ENCODE measurements at places on chromosomes 1 and 21.

GRCh38 chr1:162627662-162628296, 4.5 kb upstream of the DDR2 start:
- H3K36me3 ChIP-seq, result no peaks in the 10 kb centered on the region
- H3K4me3 ChIP-seq, result no peak overlapping the region
- H3K4me1 ChIP-seq, result peaks cover 15% of the 10 kb centered on the region
- H3K27me3 ChIP-seq, result no peaks in the 10 kb centered on the region

DNA sequence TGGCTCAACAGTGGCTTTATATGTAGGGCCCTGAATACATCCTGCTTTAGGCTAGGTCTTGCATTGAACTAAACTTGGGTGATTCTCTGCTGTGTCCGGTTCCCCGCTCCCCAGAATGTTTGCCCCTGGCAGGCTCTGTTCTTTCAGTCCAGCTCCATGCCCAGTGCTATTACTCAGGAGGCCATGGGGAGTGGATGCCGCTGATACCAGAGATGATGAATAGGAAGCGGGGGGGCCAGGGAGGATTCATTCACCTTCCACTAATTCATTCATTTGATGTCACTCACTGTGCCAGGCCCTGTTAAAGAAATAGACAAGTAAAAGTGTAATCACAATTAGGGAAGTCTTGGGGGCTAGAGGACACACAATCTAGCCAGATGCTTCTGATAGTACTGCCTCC, 83.8 kb downstream of the TMEM53 start:
- DNase-seq, result no peak
- H3K36me3 ChIP-seq, result no peaks in the 10 kb centered on the region
- peaks cover 44% of the 10 kb centered on the region for H3K27me3 ChIP-seq
- H3K4me3 ChIP-seq, result no peak overlapping the region
- no peak overlapping the region for H3K27ac ChIP-seq

DNA sequence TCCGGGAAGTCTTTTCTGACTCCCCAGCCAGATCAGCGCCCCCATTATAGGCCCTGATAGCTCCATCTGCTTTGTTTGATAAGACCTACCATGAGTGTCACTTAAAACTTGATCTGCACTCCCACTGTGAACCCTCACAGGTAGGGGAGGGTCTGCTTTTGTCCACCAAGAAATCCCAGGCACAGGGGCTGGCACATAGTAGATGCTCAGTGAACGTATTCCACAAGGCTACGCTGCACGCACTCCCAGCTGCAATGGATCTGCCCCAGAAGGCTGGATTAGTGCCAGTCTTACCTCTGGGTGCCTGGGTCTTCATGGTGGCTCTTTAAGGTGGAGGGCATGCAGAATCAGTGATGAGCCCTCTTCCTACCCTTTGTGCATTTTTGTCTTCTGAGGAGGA, 447.1 kb downstream of the PTPRU start:
- H3K4me1 ChIP-seq, result peaks cover 8% of the 10 kb centered on the region
- DNase-seq, result no peak

DNA sequence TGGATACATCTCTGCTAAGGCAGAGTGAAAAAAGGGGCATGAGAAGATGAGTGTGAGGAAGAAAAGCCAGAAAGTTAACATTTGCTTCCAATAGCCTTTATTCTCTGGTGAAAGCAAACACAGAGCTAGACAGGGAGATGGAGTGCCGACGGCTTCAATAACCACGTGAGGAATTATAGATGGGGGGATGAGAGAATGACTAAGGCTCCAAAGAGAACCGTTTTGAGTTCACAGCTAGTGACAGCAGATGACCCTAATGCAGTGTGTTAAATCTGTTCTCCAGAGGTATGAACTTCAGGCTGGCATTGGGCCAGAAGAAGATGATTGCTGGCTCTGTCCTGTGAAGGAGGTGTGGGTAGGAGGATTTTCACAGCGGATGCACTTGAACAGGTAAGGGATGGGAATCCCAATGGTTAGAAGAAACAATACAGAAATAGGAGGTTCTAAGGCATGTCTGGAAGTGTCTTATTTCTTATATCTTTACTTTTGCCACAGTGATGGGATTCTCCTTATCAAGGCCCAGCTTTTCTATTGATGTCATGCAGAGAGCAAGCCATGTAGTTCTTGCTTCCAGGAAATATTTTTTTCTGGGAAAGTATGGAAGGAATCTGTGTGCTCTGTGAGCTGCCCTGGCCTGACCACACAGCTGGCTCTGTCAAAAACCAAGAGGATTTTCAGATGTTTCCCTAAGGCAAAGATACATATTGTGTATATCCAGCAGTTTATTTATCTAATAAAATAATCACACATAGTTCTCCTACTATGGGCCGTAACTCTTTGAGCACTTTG, 573.8 kb downstream of the LTN1 start:
- H3K4me3 ChIP-seq, result no peak overlapping the region
- H3K27me3 ChIP-seq, result no peaks in the 10 kb centered on the region
- peaks cover 9% of the 10 kb centered on the region for H3K4me1 ChIP-seq
- H3K27ac ChIP-seq, result peak overlapping the region; percentile 94
- H3K36me3 ChIP-seq, result no peaks in the 10 kb centered on the region

DNA sequence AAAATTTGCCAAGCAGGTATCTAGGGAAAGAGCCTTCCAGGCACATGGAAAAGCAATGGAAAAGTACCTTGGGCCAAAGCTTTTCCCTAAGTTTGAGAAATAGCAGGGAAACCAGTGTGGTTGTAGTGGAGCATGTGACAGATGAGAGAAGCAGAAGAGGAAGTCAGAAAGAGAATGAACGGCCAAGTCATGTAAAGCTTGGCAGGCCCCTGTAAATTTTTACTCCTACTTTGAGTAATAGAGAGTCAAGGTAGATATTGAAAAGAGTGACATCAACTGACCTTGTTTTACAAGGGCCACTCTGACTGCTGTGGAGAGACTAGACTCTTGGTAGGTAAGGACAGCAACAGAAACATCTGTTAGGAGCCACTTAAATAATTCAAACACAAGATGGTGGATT, 180.9 kb upstream of the PRMT6 start:
- DNase-seq, result no peak
- no peaks in the 10 kb centered on the region for H3K36me3 ChIP-seq
- H3K4me3 ChIP-seq, result no peak overlapping the region
- H3K4me1 ChIP-seq, result no peaks in the 10 kb centered on the region
- H3K27ac ChIP-seq, result no peak overlapping the region

DNA sequence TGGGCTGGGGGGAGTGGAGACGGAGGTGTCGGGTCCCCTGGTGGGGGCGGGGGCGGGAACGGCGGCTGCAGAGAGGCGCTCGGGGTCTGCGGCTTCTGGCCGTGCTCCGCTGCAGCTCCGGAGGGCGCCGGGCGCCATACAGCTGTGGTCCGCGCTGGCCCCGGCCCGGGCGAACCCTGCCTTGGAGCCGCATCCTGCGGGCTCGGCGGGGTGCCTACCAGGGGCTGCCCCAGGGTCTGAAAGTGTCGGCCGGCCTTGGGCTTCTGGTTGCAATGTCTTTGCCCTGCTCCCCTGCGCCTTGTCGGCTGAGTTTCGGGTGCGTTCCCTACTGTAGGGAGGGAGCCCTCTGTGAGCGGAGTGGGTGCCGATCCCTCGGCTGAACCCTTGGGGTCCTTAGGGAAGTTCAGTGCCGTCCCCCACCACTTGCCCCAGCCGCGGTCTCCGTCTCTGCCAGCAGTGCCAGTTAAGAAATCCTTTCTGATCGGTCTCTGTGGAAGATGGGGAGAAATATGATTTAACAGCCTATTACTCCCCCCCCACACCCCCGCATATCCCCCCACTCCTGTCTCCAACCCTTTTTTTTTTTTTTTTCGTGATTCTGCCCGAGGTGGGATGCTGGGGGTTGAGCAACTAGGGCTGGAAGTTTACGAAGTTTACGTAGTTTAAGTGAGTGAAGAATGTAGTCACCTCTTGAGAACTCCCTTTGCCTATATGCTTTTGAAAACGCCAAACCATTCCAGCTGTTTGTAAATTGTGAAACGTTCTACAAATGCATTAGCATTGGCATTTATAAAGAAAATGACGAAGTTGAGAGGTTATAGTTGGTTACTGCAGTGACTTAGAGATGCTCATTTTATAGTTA, 588 bp downstream of the NEXN start:
- peak overlapping the region; percentile 98 for H3K4me3 ChIP-seq
- H3K4me1 ChIP-seq, result peaks cover 9% of the 10 kb centered on the region
- peak overlapping the region; percentile 99 for H3K27ac ChIP-seq
- peaks cover 10% of the 10 kb centered on the region for H3K36me3 ChIP-seq
- H3K27me3 ChIP-seq, result no peaks in the 10 kb centered on the region

GRCh38 chr1:165695031-165695430, 3.3 kb downstream of the ALDH9A1 start:
- DNase-seq, result no peak
- H3K4me1 ChIP-seq, result no peaks in the 10 kb centered on the region
- no peak overlapping the region for H3K27ac ChIP-seq
- H3K27me3 ChIP-seq, result no peaks in the 10 kb centered on the region
- H3K36me3 ChIP-seq, result peaks cover 5% of the 10 kb centered on the region

- no peak overlapping the region for H3K27ac ChIP-seq
- H3K4me3 ChIP-seq, result no peak overlapping the region
- no peaks in the 10 kb centered on the region for H3K36me3 ChIP-seq
- H3K27me3 ChIP-seq, result peaks cover 2% of the 10 kb centered on the region
- no peaks in the 10 kb centered on the region for H3K4me1 ChIP-seq
- no peak for DNase-seq
Measured at GRCh38 chr1:36771660-36772284, 262.5 kb downstream of the GRIK3 start.

DNA sequence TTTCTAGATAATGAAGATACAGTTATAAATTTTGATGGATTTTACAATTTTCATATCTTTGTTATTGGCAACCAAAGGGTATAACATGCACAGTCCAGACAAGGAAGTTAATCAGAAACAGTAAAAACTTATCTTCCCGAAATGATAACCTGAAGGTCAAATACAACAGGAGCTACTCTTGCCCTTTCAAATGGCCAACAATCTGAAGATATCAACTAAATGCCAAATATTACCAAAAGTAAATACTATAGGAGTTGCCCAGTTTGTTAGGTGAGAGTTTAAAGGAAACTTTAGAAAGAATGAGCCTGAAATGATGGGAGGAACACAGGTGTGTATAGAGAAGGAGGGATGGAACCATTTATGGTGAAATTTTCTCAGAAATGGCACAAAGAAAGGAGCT, 153.2 kb downstream of the RGS7 start:
- DNase-seq, result no peak
- H3K27me3 ChIP-seq, result no peaks in the 10 kb centered on the region
- H3K36me3 ChIP-seq, result no peaks in the 10 kb centered on the region
- no peaks in the 10 kb centered on the region for H3K4me1 ChIP-seq
- no peak overlapping the region for H3K27ac ChIP-seq
- H3K4me3 ChIP-seq, result no peak overlapping the region

GRCh38 chr1:62218604-62219003, 24.0 kb downstream of the L1TD1 start:
- H3K27ac ChIP-seq, result no peak overlapping the region
- H3K4me3 ChIP-seq, result no peak overlapping the region
- H3K36me3 ChIP-seq, result no peaks in the 10 kb centered on the region
- H3K4me1 ChIP-seq, result no peaks in the 10 kb centered on the region

- H3K4me1 ChIP-seq, result no peaks in the 10 kb centered on the region
- DNase-seq, result no peak
- H3K27me3 ChIP-seq, result peaks cover 96% of the 10 kb centered on the region
- H3K4me3 ChIP-seq, result no peak overlapping the region
Measured at GRCh38 chr1:156643049-156643777, 1.3 kb downstream of the BCAN start.

DNA sequence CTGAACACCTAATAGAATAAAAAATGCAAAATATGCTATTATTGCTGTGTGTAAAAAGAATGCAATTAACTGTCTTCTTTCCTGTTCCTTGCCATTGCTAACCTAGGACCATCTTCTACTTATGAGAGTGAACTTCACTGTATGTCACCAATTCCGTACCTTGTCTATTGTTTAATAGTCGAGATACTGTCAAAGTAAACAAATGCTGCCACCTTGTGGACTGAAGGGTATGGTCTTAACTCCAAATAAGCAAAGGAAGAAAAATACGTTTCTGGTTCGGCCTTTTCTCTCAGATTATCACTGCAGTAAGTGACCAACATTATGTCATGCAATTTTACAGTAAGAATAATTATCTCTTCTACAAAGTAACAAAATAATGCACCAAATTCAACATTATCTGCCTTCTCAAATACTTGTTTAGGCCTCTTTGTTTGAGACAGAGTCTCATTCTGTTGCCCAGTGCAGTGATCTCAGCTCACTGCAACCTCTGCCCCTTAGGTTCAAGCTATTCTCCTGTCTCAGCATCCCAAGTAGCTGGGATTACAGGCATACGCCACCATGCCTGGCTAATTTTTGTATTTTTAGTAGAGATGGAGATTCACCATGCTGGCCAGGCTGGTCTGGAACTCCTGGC, 133.4 kb downstream of the COP1 start:
- H3K4me3 ChIP-seq, result no peak overlapping the region
- peaks cover 1% of the 10 kb centered on the region for H3K4me1 ChIP-seq
- peak; percentile 72 for DNase-seq
- H3K36me3 ChIP-seq, result peaks cover 4% of the 10 kb centered on the region

DNA sequence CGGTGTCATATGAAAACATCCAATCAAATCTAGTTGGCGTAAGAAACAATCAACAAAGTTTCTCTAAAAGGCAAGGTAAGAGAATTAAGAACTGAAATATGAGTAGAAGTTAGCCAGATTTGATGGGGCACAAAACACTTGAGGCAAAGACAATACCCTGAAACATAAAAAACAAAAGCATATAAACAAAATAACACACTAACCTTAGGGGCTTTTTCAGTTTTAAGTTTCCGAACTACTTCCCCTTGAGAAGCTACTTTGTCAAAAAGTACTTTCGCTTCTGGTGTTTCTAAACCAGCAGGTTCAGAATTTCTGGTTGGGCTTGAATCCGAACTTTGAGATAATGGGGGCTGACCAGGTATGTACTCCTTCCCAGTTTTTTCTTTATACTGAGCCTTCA, 57.9 kb downstream of the EPRS1 start:
- H3K36me3 ChIP-seq, result peaks cover 12% of the 10 kb centered on the region
- DNase-seq, result no peak
- no peak overlapping the region for H3K4me3 ChIP-seq
- no peaks in the 10 kb centered on the region for H3K4me1 ChIP-seq
- H3K27me3 ChIP-seq, result no peaks in the 10 kb centered on the region
- no peak overlapping the region for H3K27ac ChIP-seq

DNA sequence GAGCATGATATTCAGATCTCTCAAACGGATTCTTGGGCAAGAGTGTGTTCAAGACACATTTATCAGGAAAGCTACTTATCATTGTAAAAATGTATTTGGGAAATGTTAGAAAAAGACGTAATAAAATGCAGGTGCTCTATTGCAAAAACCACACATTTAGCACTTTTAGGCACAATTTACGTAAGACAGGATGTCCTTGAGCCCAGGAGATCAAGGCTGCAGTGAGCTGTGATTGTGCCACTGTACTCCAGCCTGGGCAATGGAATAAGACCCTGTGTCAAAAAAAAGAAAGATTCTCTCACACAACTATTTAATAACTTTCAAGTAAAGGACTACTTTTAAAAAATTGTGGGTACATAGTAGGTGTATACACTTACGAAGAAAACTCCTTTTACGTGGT, 18.4 kb downstream of the SLC25A33 start:
- no peaks in the 10 kb centered on the region for H3K4me1 ChIP-seq
- H3K27me3 ChIP-seq, result no peaks in the 10 kb centered on the region
- DNase-seq, result no peak
- peaks cover 7% of the 10 kb centered on the region for H3K36me3 ChIP-seq
